ENCODE measurements at places on chromosomes 7 and 10.

- no peak for DNase-seq
Measured at GRCh38 chr7:43768887-43769272, 10.4 kb downstream of the BLVRA start.

GRCh38 chr7:47782022-47782421 lies 166.2 kb downstream of the PKD1L1 start:
- no peak for DNase-seq

DNA sequence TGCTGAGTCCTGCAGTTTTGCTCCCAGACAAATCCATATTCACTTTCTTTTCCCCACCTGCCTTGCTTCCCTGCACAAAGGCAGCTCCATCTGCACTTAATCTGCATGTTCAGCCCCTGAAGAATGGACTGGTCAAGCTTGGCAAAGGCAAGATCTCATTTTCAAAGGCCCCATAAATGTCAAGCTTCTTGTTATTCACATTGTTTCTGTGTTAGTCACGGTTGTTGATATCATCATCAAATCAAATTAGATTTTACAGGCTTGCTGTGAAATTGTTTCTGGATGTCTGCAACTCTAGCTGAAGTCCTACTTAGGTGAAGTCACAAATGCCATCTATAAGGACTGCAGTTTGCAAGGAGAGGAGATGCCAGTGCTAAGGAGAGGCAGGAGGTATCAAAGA lies 91.0 kb downstream of the GPAM start:
- no peak for DNase-seq

DNA sequence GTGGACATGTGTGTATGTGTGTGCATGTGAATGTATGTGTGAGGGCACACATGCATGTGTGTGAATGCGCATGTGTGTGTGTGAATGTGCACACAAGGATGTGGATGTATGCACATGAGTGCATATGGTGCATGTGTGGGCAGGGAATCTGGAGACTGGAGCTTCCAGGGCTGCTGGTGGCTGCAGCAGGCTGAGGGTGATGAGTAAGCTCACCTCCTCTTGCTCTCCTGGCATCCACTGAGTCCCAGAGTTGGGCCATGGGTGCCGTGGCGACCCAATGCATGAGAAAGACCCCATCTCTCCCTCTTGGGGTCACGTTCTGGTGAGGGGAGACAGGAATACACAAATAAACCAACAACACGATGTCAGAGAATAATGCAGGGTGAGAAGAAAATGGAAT lies 33.3 kb upstream of the COL13A1 start:
- DNase-seq = no peak

DNA sequence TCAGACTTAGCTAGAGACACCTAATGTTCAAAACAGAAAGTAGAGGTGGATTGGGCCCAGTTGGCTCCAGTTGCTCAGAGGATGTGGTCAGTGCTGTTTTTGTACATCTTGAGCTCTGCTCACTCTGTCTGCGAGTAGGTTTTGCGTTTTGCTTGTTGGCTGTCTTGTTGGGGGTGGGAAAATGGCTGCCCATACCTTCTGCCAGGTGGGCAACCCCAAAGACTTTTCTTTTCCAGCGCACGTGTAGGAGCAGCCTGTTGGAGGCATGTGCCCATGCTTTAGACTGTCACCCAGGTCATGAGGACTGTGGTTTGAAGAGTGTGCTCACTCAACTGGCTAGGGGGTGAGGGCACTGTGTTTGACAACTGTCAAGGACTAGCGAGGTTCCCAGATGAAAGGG lies 73.9 kb downstream of the KAT6B start:
- DNase-seq = no peak

DNA sequence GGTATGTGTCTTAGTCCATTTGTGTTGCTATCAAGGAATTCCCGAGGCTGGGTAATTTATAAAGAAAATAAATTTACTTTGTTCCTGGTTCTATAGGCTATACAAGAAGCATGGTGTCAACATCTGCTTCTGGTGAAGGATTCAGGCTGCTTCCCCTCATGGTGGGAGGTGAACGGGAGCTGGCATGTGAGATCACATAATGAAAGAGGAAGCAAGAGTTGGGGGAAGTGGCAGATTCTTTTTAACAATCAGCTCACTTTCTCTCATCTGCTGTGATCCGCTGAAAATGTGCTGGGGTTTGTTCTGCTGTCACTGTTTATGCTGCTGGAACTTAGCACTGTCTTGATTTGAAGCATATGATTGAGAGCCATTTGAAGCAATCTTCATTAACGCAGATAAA lies 730.0 kb upstream of the SORCS1 start:
- no peak for DNase-seq

GRCh38 chr7:66173856-66174255 lies 31.3 kb upstream of the TPST1 start:
- no peak for DNase-seq

DNA sequence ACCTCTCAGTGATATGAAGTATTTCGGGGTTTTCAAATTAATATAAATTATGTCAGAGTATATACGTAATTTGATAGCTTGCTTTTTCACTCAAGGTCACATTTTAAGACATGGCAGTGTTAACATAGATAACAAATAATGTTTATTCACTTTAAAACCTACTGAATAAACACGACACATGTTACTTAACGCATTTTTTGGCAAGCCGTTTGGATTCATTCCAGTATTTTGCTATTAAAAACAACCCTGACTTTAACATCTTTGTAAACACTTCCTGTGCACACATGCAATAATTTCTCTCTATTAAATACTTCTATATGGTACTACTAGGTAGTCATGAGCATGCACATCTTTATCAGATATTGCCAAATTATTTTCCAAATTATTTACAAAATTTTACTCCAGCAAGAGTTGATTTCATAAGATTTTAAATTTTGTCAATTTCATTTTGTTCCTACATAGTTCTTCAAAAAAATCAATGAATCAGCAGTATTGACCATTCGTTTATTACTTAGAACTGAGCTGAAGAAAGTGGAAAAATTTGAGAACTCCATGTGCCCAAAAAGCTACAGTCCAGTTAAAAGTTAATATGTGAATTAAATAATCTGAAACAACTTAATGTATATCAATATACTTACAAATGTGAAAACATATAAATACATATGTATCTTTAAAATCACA lies 26.8 kb upstream of the THSD7A start:
- no peak for DNase-seq

DNA sequence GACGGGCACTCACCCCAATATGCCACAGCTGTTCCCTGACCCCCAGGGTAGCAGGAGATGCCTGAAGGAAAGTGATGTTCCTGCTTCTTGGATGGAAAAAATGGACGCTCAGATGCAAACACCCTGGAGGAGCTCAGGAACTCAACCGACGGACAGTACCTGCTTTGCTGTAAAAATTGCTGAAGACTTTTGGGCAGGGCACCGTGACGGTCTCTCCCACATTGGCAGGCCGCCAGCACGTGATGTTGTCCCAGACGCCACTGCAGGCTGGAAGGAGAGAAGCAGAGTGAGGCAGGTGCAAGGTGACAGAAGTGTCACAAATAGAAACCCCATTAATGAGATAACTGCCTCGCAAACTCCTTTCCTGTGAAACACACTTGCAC lies 35.0 kb downstream of the VIPR2 start:
- no peak for DNase-seq

DNA sequence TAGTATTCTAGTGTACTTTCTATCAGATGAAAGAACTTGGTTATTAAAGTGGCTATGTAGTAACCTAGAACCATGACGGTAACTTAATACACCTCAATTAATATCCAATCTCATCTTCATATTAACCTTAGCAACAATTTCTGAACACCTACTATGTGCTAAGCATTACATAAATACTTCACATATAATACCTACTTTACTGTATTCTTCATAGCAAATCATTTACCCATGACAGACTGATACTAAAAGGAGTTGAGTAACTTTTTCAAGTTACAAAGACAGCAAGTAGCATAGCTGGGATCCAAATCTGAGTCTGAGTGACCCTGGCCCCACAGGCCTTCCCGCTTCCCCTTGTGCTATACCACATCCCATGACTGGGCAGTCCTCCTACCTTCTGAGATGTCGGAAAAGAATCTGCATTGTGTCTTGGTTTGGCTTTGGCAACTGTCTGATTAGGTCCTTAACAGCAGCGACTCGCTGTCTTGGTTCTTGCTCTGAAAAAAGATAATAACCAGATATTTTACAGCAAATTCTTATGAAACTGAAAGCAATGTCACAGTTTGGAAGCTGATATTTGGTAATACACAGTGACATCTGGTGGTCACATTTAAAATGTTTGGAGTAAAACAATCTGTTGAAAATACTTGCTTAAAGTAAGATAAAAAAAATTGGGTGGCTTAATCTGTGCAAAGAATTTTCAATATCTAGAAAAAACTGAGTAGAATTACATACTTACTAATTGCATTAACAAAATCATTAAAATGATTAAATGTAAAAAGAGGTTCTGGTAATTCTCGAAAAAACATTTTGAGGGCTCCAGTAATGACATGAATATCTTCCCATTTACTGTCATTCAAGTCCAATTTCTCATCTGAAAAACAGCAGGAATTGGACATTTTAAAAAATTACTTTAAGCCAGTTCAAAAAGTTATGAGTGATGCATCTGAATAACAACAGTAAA lies 120.1 kb downstream of the ARHGAP12 start:
- DNase-seq = no peak

DNA sequence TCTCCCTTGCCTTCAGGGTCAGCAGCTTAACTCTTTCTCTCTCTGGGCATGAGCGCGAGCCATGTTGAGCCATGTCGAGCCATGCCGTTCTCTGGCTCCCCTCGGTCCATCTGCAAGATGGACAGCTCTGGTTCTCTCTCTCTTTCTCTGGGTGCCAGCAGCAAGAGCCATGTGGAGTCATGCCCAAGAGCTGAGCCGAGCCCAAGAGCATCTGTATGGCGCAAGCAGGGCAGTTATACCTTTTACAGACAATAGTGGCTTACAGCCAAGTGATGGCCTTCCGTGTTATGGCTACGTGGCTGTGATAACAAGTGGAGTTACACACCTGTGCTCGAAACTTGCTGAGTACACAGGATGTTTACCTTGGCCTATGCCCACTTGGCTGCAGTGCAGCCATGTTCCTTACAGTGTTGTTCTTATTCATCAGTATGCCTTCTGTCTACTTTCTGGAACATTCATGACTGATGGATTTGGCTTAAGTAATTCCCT lies 327.7 kb downstream of the GLRX3 start:
- DNase-seq = no peak

DNA sequence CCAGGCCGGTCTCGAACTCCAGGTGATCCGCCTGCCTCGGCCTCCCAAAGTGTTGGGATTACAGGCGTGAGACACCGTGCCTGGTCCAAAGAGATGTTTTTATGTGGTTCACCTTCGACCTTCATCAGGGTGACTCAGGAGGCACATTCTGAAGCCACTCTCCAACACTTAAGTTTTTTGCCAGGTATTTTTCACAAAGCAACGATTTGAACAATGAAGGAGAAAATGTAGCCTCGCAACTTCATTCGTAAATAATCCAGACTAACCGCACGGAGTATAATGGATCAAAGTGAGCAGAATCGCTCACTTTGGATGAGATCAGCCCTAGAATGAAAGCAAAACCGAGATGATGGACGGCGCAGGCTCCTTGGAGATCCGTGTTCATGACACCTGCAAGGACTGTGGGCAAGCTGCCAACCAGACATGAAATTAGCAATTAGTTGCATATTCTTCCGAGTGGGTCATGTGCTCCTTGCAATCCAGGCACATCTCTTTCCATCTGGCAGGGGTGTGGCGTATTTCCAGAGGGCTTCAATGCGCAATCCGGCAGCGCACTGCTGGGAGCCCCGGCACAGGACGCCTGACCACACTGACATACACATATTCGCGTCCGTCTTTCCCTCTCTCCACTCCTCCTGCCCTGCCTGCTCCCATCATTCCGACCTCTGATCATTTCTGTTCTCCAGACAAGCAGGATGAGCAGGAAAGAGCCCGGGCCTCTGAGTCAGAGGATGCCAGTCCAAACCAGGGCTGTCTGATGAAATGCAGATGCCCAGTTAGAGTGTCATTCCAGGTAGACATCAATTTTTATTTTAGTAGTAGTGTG lies 148.4 kb downstream of the KLF6 start:
- DNase-seq = no peak

DNA sequence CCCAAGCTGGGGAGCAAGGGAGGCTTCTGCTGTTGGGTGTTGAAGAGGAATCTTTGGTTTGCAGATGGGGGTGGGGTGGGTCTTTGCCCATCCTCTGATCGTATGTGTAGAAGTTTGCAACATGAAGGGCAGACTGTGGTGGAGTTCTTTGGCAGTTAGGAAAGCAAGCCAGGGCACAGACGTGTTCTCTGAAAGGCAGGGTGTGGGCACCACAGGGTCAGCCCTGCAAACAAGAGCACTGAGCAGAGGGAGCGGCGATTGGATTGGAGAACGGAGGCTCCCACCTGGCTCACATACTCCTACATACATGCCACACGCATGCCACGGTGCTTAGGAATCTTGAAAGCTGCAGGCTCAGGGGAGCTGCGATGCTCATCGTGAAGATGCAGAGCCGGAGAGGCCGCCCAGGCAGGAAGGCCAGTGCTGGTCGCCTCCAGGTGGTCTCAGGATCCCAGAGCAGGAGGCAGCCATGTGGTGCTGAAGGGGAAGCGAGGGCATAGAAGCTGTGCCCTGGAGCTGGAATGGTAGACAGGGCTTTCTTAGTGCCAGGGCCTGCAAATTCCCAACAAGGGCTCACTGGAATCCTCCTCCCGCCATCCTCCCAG lies 149.0 kb downstream of the MGMT start:
- no peak for DNase-seq

- no peak for DNase-seq
Measured at GRCh38 chr10:126880926-126881325, 24.3 kb upstream of the DOCK1 start.

DNA sequence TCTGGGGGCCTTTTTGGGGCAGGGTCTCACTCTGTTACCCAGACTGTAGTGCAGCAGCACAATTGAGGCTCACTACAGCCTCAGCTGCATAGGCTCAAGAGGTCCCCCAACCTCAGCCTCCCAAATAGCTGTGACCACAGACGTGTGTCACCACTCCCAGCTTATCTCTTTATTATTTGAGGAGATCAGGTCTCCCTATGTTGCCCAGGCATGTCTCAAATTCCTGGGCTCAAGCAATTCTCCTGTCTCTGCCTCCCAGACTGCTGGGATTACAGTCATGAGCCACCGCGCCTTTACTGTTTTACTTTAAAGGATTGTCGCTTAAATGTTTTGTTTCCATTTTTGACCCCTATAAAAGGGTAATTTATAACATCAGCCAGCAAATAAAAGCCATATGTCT lies 502.6 kb upstream of the AUTS2 start:
- DNase-seq = no peak

DNA sequence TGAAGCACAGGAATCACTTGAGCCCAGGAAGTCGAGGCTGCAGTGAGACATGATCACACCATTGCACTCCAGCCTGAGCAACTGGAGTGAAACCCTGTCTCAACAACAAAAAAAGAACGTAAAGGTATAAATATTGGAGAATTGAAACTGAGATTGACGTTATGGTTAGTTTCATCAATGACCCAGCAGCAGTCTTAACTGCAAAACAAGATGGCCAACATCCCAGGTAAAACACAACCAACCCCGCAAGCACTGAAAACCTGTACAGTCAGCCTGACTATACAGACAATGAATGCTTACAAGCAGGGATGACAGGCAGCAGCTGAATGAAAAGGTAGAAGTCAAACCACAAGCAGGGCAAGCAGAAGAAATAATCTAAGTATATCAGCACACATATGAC lies 34.7 kb downstream of the WAPL start:
- DNase-seq = no peak

Measured in progenitor cell of endocrine pancreas (in vitro differentiated cells).